Vagina (tissue), 2 donors: ENCODE measurements at places on chromosomes 7 and 10.

- no peak for DNase-seq
- no peaks in the 10 kb centered on the region for H3K36me3 ChIP-seq
- H3K4me3 ChIP-seq = no peak overlapping the region
- H3K4me1 ChIP-seq = peaks cover 25% of the 10 kb centered on the region
- H3K27ac ChIP-seq = peak overlapping the region; percentile 27
These were observed 10.1 kb downstream of the AVPI1 start for GRCh38 chr10:97676770-97677581.

DNA sequence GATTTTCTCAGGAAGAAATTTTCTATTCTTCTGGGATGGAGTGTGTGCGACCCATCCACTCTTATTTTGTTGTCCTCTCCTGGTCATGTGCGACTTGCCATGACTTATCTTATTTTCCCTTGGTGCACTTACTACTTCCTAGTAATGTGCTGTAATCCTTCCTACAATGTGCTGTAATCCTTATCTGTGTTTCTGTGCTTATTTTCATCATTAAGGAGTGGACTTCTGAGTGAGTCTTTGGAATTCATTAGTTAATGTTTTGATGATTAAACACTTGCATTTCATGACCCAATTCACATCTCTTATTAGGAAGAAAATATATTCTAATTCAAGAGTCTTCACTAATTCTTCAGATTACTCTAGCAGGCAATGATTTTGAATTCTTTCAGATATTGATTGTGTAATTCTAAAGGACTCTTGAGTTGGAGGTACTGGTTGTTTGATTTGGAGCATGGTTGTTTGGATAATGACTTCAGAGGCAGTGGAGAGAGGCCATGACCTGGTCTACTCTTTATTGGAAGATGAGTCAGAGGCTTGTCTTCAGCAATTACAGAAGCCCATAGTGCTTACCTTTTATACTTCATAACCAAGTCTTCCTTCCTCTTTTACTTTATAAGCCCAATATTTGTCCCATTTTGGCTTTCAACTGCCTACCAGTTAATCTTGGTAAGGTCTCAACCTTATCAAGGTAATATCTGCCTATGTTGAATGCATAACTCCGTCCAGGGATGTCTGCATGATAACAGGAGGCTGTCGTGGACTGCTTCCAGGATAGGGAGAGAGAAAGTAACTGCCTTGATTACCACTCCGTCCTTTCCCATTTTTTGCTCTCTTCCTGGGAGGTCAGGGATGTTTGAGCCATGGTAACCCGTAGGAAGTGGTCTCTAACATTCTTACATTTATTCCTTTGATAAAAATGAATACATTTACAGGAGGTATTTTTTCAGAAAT lies 278.3 kb upstream of the SP8 start:
- H3K27me3 ChIP-seq = no peaks in the 10 kb centered on the region
- no peak for DNase-seq
- H3K4me1 ChIP-seq = no peaks in the 10 kb centered on the region
- H3K27ac ChIP-seq = no peak overlapping the region
- no peak overlapping the region for H3K4me3 ChIP-seq
- H3K36me3 ChIP-seq = no peaks in the 10 kb centered on the region

- DNase-seq = no peak
- no peaks in the 10 kb centered on the region for H3K4me1 ChIP-seq
- no peak overlapping the region for H3K27ac ChIP-seq
- no peaks in the 10 kb centered on the region for H3K36me3 ChIP-seq
- no peaks in the 10 kb centered on the region for H3K27me3 ChIP-seq
- no peak overlapping the region for H3K4me3 ChIP-seq
These were observed 54.6 kb downstream of the FOXL3 start for GRCh38 chr7:344608-344994.

DNA sequence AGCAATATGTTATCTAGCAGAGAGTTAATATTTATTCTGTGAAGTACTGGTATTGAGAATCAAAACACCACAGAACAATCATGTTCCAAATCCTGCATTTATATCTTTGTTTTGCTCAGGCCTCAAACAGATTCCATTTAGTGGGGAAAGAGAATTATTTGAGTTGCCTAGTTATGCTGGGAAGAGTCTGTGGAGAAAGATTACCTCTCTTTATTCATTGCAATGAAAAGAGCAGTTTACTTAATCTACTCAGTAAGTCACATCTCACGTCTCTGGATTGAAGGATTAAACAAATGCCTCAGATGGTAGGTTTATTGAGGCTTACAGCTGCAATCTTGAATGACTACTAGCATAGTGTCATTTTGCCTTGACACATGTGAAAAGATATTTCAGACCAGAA lies 76.4 kb downstream of the RUNDC3B start:
- H3K4me1 ChIP-seq = no peaks in the 10 kb centered on the region
- no peak for DNase-seq
- no peak overlapping the region for H3K27ac ChIP-seq
- no peak overlapping the region for H3K4me3 ChIP-seq

DNA sequence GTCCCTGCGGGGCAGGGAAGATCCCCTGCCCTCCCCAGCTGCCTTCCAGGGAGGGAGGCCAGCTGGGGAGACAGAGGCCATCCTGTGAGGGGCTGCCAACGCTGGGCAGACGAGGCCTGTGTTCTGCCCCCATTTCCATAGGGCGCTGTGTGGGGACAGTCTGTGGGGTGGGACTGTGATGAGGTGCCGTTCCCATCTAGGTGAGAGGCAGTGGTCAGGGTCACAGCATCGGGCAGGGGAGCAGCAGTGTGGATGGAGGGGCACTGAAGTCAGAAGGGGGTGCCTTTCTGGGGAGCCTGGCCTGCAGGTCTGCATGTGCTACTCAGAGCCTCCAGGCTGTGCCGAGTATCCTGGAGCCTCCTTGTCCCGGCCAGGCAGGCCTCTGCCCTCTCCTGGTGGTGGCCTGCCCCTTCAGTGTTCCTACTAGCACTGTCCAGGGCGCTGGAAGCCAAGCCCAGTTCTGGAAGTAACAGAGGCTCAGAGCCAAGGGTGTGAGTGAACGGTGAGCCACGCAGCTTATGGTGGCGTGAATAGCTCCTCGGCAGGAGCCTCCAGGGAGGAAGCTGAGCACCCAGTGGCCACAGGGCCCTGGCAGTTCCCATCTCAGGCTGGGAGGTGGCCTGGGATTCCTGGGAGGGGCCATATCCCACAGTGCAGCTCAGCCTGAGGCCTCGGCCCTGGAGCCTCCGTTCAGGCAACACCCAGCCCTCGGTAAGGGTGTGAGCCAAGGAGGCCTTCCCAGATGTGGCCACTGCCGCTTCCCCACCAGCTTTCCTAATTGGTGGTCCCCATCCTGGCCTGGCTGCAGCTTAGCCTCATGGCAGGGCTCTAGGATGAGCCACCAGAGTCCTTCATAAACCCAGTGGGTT lies 23.3 kb upstream of the CSGALNACT2 start:
- peaks cover 21% of the 10 kb centered on the region for H3K4me1 ChIP-seq
- H3K27ac ChIP-seq = no peak overlapping the region
- no peaks in the 10 kb centered on the region for H3K36me3 ChIP-seq
- H3K4me3 ChIP-seq = no peak overlapping the region

DNA sequence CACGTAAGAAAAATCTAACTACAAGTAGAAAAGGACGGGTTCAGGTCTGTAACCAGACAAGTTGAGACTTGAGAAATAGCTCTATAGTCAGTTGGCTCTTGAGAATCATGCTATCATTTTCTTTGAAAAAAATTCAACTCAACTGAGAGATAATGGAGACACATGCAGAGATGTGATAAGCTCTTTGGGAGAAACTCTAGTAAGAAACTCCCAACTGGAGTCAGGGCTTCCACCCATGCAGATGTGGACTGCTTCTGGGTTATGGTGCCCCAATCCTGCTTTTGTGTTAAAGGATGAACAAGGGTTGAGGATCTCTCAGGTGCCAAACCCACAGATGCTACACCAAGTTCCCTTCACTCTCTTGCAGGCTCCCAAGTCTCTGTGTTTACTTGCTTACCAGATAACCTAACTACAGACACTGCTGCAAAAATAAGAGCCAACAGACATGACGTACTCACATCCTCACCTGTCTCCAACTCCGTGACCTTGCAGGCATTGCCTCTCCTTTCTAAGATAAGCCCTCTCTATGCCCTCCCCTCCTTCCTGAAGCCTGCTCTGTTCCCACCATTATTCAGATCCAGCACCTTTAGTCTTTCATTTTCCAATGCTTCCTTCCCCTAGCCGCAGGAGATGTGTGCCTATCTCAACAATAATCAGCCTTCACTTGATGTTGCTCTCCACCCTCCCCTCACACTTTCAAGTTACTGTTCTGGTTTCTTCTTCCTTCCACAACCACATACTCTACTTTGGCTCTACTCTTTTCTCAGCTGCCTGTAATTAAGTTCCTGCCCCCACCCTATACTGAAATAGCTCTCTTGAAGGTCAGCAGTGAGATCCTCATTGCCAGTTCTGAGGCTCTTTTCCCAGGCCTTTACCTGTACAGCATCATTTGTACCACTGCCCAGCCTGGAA lies 130.0 kb downstream of the ICA1 start:
- H3K4me3 ChIP-seq = no peak overlapping the region
- H3K4me1 ChIP-seq = no peaks in the 10 kb centered on the region
- no peak overlapping the region for H3K27ac ChIP-seq
- no peak for DNase-seq
- H3K36me3 ChIP-seq = no peaks in the 10 kb centered on the region
- H3K27me3 ChIP-seq = no peaks in the 10 kb centered on the region

- H3K4me1 ChIP-seq = no peaks in the 10 kb centered on the region
- no peaks in the 10 kb centered on the region for H3K36me3 ChIP-seq
- DNase-seq = no peak
- no peak overlapping the region for H3K27ac ChIP-seq
- no peaks in the 10 kb centered on the region for H3K27me3 ChIP-seq
These were observed 33.8 kb downstream of the JAKMIP3 start for GRCh38 chr10:132099389-132100090.
